Glutamatergic neuron (in vitro differentiated cells): ENCODE measurements at places on chromosomes 2 and 18. TPM values are rescaled to one million over a fixed set of nuclear protein-coding genes. Genes with fewer than 3 reads are reported as not detected.

Gene TMEM247
- not detected for total RNA-seq

Gene HAAO
- total RNA-seq = not detected

Gene C2orf92
- total RNA-seq = 19.6 TPM

Gene SCLY
- total RNA-seq = 44.0 TPM

Gene ALMS1
- 50.5 TPM for total RNA-seq

Gene ACVR1C
- total RNA-seq = 0.59 TPM

GRCh38 chr2:30400151-30400954, 46.7 kb upstream of the LCLAT1 start:
- H3K36me3 ChIP-seq = no peaks in the 10 kb centered on the region
- H3K4me3 ChIP-seq = no peak overlapping the region
- H3K27me3 ChIP-seq = peaks cover 2% of the 10 kb centered on the region
- no peak for DNase-seq
- no peak overlapping the region for H3K27ac ChIP-seq

DNA sequence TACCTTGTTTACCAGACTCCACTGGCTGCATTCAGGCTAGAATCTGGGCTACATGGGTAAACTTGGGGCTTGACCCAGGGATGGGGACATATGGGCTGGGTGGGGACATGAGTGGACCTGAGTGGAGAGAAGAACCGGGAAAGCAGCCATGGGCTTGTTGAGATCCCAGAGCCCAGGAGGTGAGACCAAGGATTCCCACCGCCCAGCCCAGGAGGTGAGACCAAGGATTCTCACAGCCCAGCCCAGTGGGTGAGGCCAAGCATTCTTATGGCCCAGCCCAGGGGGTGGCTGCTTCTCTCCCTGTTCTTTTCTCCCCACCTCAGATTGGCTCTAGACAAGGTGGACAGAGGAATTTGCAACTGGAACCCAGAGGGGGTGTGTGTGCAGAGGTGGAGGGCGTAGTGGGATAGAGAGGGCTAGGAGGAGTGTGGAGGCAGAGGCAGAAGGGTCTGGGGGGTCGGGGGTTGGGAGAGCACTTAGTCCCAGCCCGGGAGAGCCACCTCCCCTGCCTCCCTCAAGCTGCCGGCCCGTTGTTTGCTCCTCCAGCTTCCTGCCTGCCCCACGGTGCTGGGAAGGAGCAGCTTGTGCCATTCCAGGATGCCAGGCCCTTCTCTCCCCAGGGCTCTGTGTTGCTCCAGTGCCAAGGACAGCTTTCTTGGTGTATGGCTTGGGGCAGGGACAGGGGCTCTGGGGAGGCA, 25.6 kb downstream of the GLI2 start:
- H3K27ac ChIP-seq = peak overlapping the region; percentile 2
- peaks cover 9% of the 10 kb centered on the region for H3K27me3 ChIP-seq
- no peak overlapping the region for H3K4me3 ChIP-seq
- DNase-seq = peak; percentile 5

GRCh38 chr2:9250091-9250490, 43.5 kb downstream of the ASAP2 start:
- peaks cover 14% of the 10 kb centered on the region for H3K27me3 ChIP-seq
- DNase-seq = no peak
- H3K27ac ChIP-seq = peak overlapping the region; percentile 30

DNA sequence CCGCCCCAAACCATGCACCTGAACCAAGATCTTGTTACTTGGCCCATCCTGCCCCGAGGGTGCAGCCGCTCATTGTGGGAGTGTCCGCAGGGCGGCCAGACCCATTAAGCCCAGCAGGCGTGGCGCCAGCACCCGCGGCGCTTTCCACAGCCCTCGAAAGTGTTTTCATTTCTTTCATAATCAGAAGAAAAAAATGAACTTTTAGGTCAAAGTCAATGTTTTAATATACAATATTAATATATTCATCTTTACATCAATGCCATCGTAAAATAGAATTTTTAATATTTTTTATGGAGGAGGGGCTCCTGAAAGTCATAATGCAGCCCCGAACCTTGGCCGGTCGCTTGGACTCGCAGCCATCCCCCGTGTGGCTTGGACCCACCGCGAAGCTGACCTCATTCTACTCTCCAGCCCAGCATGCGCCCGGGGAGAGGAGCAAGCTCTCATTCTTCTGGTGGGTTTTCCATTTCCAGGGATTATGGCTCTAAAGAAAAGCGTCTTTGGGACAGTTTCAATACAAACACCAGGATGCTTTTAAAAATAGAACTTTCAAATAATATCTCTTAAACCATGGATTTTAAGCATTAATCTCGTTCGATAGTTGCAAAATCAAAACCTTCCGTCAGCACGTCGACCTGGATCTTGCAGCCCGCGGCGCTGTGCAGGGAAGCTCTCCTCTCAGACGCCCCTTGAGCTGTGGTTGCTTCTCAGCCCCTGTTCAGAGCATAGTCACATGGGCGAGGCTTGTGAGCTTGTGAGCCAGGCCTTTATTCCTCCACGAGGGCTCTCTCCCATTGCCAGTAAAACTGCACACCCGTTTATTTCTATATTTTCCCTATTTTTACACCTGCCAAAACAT, 17.2 kb upstream of the ASB1 start:
- no peak overlapping the region for H3K4me3 ChIP-seq
- H3K27ac ChIP-seq = no peak overlapping the region
- H3K27me3 ChIP-seq = no peaks in the 10 kb centered on the region
- H3K36me3 ChIP-seq = no peaks in the 10 kb centered on the region

- no peak overlapping the region for H3K27ac ChIP-seq
- no peak overlapping the region for H3K4me3 ChIP-seq
- H3K4me1 ChIP-seq = no peaks in the 10 kb centered on the region
- no peak for DNase-seq
- peaks cover 8% of the 10 kb centered on the region for H3K36me3 ChIP-seq
Measured at GRCh38 chr2:241030883-241031282, 32.5 kb downstream of the SNED1 start.

GRCh38 chr2:1815053-1815452, 70.7 kb upstream of the PXDN start:
- no peak overlapping the region for H3K27ac ChIP-seq
- H3K27me3 ChIP-seq = peaks cover 7% of the 10 kb centered on the region
- no peak for DNase-seq
- peaks cover 18% of the 10 kb centered on the region for H3K4me1 ChIP-seq
- H3K36me3 ChIP-seq = no peaks in the 10 kb centered on the region

GRCh38 chr18:59909289-59910036, 9.7 kb downstream of the PMAIP1 start:
- no peak for DNase-seq
- no peak overlapping the region for H3K27ac ChIP-seq
- peaks cover 3% of the 10 kb centered on the region for H3K4me1 ChIP-seq
- H3K27me3 ChIP-seq = no peaks in the 10 kb centered on the region

DNA sequence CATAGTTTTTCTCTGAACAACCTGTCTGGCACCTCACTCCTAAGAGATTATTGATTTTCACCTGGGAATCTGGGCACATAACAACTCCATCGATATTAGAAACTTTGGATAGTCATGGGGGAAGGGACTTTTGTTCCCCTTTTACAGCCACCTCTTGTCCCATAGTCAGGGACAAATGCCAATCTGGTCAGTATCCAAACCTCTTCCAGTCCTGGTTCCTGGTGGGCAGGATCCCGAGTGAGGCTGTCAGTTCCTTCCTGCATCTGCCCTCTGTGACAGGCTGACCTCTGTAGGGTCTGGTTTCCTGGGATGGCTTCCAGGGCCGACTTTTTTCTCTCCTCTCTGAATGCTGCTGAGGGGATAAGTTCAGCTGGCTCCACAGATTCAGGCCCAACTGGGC, 11.0 kb downstream of the KIF5C start:
- H3K4me1 ChIP-seq = peaks cover 63% of the 10 kb centered on the region
- no peak for DNase-seq
- H3K36me3 ChIP-seq = no peaks in the 10 kb centered on the region
- peaks cover 14% of the 10 kb centered on the region for H3K27me3 ChIP-seq

- no peak overlapping the region for H3K4me3 ChIP-seq
- H3K4me1 ChIP-seq = no peaks in the 10 kb centered on the region
- no peaks in the 10 kb centered on the region for H3K36me3 ChIP-seq
- no peak for DNase-seq
- no peaks in the 10 kb centered on the region for H3K27me3 ChIP-seq
Measured at GRCh38 chr2:12514631-12515437, 201.9 kb upstream of the TRIB2 start.

DNA sequence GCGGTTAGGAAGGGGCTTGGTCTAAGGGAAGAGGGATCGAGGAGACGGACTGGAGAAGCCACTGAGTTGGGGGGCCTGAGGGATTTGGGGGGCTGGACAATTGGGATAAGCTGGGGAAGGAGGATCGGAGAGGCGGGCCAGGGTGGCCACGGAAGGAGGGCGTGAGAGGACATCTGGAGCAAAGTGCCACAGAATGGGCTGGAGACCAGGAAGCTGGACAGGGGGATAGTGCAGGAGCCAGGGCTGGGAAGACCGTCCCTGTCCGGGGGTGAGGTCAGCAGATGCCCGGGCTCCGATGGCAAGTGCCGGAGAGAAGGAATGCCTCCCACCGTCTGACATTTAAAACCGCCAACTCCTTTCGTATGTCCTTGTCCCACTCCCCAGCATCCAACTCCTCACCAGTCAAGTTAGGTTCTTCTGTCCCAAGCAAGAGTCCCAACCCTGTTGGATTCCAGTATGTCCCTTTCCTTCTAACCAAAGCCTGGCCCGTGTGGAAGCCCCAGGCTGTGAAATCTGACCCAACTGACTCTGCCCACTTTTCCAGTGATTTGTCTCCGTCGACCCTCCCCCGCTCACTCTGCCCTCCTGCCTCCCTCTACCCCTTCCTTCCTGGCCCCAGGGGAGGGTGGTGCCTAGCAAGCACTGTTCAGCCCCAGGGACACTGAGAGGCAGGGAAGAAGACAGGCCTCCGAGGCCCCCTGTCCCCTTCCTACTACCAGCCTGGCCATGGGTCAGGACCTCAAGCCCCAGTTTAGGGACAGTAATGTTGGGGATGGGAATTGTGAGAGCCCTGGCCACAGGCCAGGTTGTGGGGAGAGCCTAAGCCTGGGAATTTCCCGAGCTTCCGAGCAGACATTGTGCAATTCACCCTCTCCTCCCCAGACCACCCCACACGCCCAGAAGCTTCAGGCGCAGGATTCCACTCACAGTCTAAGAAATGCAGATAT, 31.5 kb upstream of the TMBIM1 start:
- H3K27me3 ChIP-seq = peaks cover 13% of the 10 kb centered on the region
- peaks cover 44% of the 10 kb centered on the region for H3K4me1 ChIP-seq
- H3K4me3 ChIP-seq = peak overlapping the region; percentile 98
- H3K27ac ChIP-seq = peak overlapping the region; percentile 76
- DNase-seq = peak; percentile 39

DNA sequence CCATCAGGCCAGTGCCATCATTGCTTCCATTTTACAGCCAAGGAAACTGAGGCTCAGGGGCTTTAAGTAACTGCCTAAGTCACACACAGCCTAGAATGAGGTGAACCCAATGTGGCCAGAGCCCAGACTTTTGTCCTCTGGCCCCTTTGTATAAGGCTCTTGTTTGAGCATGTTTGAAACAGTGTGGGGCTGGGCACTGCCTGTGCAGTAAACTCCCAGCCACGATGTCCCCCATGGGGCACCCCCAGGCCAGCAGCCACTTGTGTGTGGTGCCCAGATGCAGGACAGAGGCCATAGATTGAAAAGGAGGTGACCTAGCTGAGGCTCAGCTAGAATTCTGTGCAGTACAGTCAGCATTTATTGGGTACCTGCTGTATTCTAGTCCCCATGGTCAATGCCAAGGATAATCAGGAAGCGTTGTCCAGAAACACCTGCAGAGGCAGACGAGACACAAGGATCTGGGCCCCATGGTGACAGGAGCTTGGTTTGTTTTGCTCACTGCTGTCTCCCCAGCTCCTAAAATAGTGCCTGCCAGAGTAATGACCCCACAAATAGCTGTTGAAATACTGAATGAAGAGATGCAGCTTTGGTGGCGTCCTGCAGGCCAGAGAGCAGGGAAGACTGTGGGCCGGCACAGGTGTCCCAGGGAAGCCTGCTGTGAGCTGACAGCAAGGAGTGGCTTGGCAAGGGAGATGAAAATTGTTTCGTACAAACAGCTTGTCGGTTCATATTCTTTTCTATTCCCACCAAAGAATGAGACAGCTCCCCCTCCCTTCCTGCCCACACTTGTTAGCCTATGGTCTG, 160.7 kb downstream of the LDLRAD4 start:
- DNase-seq = no peak
- H3K4me3 ChIP-seq = no peak overlapping the region
- no peaks in the 10 kb centered on the region for H3K36me3 ChIP-seq

DNA sequence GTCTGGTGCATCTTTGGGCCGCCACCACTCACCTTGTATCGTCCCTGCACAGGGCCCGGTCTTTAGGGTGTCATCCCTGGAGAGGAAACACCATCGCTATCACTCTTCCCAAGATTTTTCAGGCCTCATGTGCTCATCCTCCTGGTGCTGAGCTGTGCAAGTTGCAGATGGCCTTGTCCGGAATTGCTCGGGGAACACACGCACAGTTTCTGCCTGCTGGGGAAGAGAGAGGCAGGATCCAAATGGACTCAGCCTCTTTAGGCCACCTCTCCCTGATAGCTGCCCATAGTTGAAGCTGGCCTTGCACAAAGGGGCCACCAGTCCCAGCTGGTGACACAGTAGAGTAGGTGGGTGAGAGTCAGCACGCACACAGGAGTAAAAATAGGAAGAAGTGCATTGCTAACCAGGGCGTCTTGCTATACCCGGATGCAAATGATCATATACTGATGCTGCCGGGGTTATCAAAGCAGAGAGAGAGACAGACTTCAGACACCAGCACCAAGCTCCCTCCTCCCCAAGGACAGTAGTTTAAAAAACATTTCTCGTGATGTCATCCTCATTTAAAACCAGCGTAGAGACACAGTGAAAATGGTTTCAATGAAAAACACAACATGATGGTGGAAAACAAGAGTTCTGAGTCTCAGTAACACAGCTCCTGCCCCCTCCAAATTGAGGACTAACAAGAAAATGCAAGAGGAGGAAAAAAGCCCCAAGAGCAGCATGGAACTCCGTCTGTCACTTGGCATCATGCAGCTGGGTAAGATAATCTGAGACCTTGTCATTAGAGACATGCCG, 147.5 kb upstream of the NCK2 start:
- no peaks in the 10 kb centered on the region for H3K36me3 ChIP-seq
- DNase-seq = no peak
- H3K27ac ChIP-seq = no peak overlapping the region
- H3K27me3 ChIP-seq = no peaks in the 10 kb centered on the region
- H3K4me1 ChIP-seq = peaks cover 38% of the 10 kb centered on the region

DNA sequence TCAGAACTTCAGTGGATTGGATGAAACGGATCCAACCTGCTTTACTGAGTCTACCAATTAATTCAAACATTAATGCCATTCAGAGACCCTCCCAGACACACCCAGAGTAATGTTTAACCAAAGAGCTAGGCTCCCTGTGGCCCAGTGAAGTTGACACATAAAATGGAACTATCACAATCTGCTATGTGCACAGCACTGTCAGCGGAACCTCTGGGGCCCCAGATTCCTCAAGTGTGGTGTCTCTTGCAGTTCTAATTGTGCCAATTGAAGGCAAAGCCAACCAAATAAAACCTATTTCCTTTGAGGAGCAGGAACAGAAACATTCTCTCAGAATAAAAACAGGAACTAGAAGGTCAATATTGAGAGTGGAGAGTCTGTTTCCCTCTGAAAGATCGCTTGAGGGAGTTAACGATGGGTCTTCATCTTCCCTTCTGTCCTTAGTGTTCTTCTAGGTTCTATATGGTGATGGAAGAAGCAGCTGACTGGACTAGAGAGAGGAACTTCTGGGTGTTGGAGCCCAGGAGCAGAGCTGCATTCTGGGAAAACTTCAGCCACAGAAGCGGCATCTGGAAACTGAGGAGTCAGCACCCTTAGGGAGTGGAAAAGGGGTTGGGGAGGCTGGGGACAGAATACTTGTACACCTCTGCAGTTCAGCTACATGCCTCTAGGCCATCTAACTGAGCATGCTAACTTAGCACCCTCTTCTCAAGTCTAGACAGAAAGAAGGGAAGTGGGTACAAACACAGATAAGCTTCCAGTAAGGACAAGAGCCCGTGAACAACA, 174.4 kb upstream of the FBXO11 start:
- H3K27me3 ChIP-seq = peaks cover 2% of the 10 kb centered on the region
- no peak for DNase-seq
- no peak overlapping the region for H3K27ac ChIP-seq
- H3K36me3 ChIP-seq = peaks cover 4% of the 10 kb centered on the region
- no peak overlapping the region for H3K4me3 ChIP-seq
- H3K4me1 ChIP-seq = no peaks in the 10 kb centered on the region
